Epithelial cell of proximal tubule (primary cell): ENCODE measurements at places on chromosomes 6 and 20. TPM values are rescaled to one million over a fixed set of nuclear protein-coding genes. Genes with fewer than 3 reads are reported as not detected.

DNA sequence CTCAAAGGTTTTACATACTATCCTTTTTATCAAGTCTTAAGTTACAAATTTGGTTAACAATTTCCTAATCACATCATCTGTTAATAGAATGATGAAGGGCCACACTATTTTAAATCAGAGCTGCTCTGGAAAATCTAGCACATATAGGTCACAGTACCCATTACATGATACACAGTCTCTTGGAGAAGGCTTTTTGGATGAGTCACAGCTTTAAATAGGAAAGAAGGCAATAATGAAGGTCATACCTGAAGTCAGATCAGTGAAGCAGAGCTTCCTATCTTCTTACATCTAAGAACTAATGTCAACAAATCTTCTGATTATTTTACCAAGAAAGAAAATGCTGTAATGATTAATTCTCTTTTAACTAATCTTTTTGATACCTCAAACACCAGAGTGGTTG lies 248.5 kb downstream of the BTBD9 start:
- DNase-seq: peak; percentile 44

DNA sequence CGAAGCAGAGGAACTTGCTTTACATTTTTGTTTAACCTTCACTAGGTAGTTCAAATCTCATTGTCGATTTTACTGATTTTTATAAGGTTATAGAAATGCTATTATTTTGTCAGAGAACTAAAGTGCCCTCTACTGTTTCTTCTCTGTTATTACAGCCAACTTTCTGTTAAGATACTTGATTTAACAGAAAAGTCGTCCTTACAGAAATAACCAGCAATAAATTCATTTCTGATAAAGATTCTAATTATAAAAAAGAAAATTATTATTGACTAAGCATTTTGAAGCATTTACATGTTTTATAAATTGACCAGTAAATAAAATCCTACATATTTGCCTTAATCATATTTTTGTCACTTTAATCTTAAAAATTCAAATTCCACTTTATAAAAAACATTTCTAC lies 60.8 kb downstream of the OGFRL1 start:
- DNase-seq: no peak

- no peak for DNase-seq
These were observed 10.4 kb upstream of the ABHD16B start for GRCh38 chr20:63850689-63851547.

DNA sequence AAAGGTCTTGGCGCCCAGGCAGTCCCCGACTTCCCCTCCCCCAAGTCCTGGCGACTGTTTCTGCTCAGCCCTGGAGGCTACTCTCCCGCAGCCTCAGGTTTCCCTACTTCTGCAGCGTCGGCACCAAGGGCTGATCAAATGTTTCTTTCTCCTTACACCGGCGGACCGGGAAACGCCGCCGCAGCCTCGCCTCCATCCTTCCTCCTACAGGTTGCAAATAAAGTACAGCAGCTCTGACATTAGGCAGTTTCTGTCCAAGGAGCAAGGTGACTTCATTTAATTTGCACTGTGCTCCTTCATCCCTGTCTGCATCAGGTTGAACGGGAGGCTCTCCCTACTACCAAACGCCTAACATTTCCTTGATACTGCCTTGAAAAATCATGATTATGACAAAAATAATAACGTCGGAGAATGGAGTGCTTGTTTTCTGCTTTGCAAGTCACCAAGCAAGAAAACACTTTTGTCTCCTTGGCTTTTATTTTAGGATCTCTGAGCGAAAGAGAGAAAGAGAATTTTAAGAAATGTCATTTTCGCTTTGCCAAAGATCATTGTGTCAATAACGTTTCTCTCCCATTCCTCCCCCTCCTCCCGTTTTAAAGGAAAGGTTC lies 1.0 kb downstream of the CLIC5 start:
- no peak for DNase-seq

GRCh38 chr6:23350752-23351453 lies 775.1 kb upstream of the NRSN1 start:
- no peak for DNase-seq

- DNase-seq: no peak
These were observed 1.4 kb downstream of the STK38 start for GRCh38 chr6:36545767-36546307.

DNA sequence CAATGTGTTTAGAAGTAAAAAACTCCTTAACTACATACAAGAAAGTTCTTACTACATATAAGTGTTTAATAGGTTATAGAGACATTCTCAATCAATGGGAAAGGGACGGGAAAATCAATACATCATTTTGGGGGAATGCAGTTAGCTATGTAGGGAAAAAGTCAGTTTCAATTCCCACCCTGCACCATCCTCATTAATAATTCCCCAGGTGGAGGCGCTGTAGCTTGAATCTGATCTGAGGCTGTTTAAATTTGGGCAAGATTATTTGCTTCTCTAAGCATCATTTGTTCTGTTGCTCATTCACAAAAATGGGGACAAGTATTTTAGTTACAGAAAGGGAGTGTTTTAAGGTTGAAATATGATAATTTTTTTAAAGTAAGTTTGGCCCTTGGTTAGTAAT lies 19.1 kb downstream of the OLIG3 start:
- no peak for DNase-seq

GRCh38 chr6:56479381-56479780 lies 163.3 kb downstream of the DST start:
- DNase-seq: no peak

GRCh38 chr20:58073945-58074856 lies 154.3 kb downstream of the ANKRD60 start:
- DNase-seq: no peak

DNA sequence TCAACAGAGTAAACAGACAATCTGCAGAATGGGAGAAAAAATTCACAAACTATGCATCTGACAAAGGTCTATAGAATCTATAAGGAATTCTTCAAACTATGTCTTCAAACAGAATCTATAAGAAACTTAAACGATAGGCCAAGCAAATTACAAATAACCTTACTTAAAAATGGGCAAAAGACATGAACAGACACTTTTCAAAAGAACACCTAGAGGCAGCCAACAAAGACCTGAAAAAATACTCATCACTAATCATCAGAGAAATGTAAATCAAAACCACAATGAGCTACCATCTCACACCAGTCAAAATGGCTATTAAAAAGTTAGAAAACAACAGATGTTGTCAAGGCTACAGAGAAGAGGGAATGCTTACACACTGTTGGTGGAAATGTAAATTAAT lies 81.3 kb downstream of the ID4 start:
- no peak for DNase-seq

TFAP2D gene
- total RNA-seq: not detected in 2 replicates

DSTN gene
- total RNA-seq: 313 and 317 TPM in 2 replicates

SLC22A2 gene
- total RNA-seq: not detected in 2 replicates

DDO gene
- 0.07 TPM in 1 of 2 replicates, not detected in the other for total RNA-seq
